ENCODE measurements at places on chromosomes 2 and 18.

GRCh38 chr18:22314001-22314400 is 103.7 kb downstream of the CTAGE1 start:
- DNase-seq: no peak

GRCh38 chr2:217521820-217522219 is 481.0 kb downstream of the TNS1 start:
- DNase-seq: no peak

GRCh38 chr2:173271825-173272224 is 82.8 kb upstream of the CDCA7 start:
- no peak for DNase-seq

DNA sequence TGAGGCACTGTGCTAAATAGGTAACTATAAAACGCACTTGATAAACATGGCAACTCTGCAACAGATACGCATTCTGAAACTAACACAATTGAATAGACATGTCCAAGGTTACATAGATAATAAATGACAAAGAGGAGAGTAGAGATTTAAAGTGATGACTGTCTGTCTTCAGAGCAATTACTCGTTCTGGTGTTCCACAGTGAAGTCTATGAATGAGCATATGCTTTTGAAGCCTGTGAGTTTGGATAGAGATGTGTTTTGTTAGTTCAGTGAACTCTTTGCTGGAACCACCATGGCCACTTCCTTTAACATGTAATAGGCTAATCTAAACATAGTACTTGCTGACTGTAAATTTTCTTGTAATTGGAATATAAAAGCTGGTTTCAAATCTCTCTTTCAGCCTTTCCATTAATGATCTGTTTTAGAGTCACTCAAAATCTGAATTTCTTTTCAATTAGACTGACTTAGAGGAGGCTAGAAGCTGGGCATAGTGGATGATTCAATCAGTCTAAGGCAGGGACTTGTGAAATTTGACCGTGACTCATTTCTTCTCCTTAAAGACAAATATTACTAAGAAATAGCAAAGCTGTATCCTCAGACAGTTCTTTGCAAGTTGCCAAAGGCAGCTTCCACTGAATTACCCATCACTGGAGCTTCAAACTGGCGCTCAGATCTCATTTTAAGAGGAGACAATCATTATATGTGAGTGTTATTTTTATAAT is 1130.1 kb upstream of the CELF4 start:
- DNase-seq: no peak

DNA sequence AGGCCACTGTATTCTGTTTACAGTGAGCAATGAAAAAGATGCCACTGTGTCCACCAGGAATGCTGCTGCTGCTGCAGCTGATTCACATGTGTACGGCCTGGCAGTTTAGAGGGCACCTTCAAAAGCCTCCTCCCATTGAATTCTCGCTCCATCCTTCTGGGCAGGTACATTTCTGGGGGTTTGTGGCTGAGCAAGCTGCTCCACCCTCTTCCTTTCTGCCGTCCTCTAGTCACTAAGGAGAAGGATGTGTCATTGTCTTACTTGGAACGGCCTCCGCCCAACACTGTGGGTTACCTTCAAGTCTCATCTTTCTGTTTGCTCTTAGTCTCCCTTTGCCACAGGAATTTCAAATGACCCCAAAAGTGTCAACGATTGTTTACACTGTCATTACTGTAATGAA is 182.0 kb downstream of the ZBTB7C start:
- no peak for DNase-seq

DNA sequence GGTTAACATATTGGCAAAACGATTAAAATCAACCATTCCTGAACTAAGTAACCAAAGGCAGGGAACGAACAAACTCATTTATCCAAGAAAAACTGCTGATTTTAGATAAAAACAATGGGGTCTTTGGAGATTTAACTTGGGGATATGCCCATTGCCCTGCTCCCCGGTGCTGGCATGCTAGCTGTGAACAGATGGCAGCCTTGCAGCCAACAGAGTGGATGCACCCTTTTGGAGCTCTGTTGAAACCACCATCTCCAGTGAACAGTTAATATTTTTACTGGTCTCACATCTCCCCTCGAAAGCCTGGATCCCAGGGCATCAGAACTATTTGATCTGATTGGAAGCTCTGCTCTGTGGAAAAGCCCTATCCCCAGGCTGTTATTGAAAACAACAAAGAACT is 303.1 kb downstream of the TGIF1 start:
- no peak for DNase-seq

- DNase-seq: no peak
Observed at GRCh38 chr18:45522371-45522770, 92.9 kb upstream of the SLC14A2 start.

DNA sequence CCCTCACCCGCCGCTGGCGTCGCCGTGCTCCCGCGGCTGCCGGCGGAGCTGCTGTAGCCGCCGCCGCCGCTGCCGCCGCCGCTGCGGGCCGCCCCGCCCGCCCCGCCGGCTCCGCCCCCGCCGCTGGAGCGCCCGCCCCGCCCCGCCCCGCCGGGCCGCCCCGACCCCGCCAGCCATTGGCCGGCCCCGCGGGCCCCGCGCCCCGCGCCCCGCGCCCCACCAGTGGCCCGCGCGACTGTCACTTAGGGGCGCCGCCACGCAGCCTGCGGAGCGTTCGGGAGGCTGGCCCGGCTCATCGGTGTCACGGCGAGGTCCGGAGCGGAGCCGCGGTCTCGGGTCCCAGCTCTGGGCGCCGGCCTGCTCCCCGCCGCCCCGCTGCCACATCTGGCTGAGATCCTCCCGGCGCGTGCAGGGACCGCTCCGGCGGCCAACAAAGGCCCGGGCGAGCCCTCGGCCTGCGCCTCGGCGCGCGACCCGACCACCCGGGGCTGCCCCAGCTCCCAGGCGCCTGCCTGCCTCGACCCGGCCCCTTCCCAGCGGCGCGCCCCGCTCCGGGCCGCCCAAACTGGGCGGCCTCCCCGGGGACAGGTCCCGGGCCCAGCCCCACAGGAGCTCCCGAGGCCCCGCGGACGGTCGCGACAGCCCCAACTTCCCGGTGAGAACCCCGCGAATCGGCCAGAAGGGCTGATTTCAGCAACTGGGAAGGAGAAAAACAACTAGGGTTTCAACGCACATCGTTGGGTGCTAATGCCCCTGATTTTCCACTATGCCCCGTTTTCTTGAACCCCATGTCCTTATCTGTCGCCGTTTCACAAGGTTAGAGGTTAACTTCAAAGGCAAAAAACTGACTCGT is at the start of gene MGAT4A:
Gene MGAT4A (minus strand): TSS at position 92 of the 853 bp plus-strand sequence. CDS start 4,800 bp downstream, outside the sequence.
- peak; percentile 74 for DNase-seq

DNA sequence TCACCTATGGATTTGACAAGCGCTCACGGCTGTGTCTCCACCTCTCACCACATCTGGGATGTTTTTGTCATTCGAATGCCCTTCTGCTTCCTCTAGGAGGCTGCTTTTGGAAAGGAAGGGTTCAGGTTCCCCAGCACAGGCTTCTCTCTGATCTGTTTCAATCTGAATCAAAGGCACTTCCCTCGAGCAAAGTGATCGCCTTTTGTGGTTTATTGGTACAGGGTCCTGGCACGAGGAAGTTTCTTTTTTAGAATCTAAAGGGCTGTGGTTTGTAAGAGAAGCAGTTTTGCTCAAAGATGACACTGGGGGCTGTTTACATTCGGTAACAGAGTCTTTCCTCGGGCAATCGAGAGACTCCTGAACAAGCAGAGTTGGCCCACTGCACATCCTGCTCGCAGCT is 145.0 kb downstream of the DAW1 start:
- DNase-seq: no peak

GRCh38 chr18:46676182-46676835 is 19.3 kb upstream of the LOXHD1 start:
- no peak for DNase-seq

GRCh38 chr18:79587779-79588635 is 91.6 kb upstream of the CTDP1 start:
- DNase-seq: no peak

DNA sequence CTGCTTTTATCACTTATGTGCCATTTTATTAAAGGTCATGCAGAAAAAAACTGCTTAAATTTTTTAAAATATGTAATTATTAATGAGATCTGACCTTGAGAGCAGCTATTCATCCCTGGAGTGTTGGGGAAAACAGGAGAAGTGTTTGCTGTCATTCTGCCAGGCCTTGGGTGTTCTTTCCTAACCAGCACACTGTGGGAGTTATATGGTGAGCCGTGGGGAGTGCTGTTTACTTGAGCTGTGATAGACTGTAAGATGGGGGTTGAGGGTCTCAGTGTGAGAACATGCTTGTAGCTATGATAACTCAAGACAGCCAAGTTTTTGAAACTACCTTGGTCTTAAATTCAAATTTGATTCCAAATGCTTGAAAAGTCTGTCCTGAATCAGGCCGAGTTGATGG is 101.3 kb upstream of the ARHGAP28 start:
- DNase-seq: no peak

GRCh38 chr2:166337932-166338331 is 37.8 kb downstream of the SCN9A start:
- DNase-seq: no peak

DNA sequence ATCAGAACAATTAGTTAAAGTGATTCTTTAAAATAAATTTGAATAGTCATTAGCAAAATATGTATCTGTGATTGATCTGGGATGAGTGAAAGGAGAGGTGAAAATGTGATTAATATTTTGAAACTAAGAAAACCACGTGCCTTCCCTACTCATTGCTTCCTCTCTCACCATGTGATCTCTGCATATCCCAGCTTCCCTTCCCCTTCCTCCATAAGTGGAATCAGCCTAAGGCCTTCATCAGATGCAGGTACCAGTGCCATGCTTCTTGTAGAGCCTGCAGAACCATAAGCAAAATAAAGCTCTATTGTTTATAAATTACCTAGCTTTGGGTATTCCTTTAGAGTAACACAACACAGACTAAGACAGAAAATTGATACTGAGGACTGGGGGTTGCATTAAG is 11.2 kb upstream of the STAT1 start:
- DNase-seq: no peak

GRCh38 chr2:51103205-51103604 is 71.3 kb upstream of the NRXN1 start:
- DNase-seq: no peak

GRCh38 chr18:41887100-41887499 is 67.9 kb upstream of the PIK3C3 start:
- DNase-seq: no peak

DNA sequence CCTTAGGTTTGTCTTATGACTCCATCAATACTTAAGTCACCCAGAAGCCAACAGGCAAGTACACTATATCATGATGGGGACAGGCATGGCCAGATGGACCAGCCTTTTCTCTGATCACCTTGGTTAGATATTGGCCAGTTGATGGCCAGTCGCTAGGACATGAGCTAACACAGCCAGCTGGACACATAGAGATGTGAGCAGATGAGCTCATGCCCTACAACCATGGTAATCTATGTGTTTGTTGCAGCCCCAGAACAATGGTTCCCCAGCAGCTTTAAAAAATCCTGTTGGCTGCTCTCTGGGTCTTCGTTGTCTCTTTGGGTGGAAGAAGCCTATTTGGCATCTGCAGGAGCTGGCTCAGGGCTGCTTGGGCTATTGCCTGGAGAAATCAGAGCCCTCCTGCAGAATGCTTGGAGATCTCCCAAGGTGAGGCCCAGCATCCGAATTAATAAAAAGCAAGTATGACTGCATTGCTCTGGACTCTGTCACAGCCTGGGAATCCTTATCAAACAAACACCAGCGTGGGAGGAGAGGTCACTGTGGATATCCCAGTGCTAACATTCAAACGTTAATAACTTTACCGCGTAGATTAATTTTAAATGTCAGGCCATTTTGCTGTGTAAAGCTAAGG is 62.3 kb upstream of the KLHL29 start:
- no peak for DNase-seq

- DNase-seq: no peak
Observed at GRCh38 chr2:158153270-158154015, 51.8 kb downstream of the UPP2 start.

DNA sequence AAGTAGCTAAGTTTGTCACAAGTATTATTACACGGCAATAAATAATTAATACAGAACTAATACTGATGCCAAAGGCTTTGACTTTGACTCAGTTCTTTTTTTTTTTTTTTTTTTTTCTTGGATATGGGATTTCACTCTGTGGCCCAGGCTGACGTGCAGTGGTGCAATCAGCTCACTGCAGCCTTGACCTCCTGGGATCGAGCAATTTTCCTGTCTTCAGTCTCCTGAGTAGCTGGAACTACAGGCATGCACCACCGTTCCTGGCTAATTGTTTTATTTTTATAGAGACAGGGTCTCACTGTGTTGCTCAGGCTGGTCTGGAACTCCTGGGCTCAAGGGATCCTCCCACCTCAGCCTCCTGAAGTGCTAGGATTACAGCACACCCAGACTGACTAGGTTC is 284.5 kb downstream of the SS18 start:
- DNase-seq: no peak

GRCh38 chr2:14910654-14911053 is 278.1 kb downstream of the LRATD1 start:
- DNase-seq: no peak

GRCh38 chr2:101971836-101972235 is 19.9 kb upstream of the IL1R2 start:
- no peak for DNase-seq

GRCh38 chr2:112817082-112817689 is 19.4 kb downstream of the IL1B start:
- no peak for DNase-seq

DNA sequence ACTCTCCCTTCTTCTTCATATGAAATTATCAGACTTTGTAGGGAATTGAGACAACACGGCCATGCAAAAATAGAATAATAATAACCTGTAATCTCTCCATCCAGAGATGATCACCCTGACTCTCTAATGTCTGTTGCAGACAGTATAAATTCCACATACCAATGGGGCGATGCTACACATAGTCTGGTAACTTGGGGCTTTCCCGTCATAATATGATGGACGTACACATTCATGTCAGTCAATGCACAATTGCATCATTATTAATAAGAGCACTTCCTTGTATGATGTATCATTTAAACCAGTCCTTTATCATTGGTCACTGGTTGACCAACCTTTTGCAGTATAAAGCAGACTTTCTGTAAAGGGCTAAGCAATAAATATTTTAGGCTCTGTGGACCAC is 39.5 kb upstream of the SCLY start:
- no peak for DNase-seq

- no peak for DNase-seq
Observed at GRCh38 chr2:71108091-71108490, 21.9 kb downstream of the MCEE start.

GRCh38 chr2:72999729-73000725 is 71.5 kb downstream of the SFXN5 start:
- DNase-seq: no peak

DNA sequence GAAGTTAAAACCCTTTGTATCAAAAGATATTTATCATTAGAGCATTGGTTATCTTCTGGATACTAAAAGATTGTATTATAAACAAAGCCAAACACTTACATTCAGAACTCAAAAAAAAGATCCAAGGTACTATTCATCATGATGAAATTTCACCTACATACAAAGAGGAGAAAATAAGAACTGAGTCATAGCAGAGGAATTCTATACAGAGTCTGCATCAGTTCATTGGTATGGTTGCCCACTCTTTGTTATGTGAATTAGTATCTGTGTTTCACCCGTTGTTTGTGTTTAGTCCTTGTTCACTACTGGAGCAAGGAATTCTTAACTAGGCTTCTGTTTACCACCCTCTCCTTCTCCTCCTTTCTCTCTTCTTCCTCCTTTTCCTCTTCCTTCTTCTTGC is 157.9 kb downstream of the LNPK start:
- DNase-seq: no peak

Data from GDM1 (cell line).